ENCODE measurements at places on chromosomes 1 and 21. TPM values are rescaled to one million over a fixed set of nuclear protein-coding genes. Genes with fewer than 3 reads are reported as not detected.
A peak's percentile ranks its signal among the peaks of the same experiment; 100 is the strongest.

DNA sequence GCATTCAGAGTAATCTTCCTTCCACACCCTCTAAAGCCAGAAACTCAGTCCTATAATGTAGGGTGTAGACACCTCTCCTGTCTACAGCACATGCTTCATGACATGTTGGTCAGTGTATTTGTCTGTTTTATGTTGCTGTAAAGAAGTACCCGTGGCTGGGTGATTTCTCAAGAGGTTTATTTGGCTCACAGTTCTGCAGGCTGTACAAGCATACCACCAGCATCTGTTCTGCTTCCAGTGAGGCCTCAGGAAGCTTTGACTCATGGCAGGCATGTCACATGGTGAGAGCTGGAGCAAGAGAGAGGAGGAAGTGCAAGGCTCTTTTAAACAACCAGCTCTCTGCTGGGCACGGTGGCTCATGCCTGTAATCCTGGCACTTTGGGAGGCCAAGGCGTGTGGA lies 12.1 kb downstream of the PLOD1 start:
- no peak for DNase-seq
- H3K27me3 ChIP-seq, result no peaks in the 10 kb centered on the region
- peaks cover 15% of the 10 kb centered on the region for H3K36me3 ChIP-seq
- no peak overlapping the region for H3K4me3 ChIP-seq
- no peak overlapping the region for H3K27ac ChIP-seq

DNA sequence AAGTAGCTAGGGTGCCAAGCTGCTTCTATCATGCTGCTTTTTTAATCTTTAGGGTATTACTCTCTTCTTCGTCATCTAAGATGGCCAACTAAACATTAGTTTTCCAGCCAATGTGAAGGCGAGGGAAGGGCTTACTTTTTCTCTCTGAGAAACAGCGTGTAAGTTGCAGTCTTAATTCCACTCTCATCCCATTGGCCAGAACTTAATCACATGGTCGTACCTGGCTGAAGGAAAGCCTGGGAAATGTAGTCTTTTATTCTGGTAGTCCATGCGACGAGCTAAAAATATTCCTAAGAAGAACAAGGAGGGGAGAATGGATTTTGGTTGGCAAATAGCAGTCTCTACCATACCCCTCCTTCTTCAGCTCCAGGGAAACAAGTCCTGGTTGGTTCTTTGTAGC lies 21.5 kb downstream of the DNAJC6 start:
- no peak overlapping the region for H3K4me3 ChIP-seq
- no peaks in the 10 kb centered on the region for H3K27me3 ChIP-seq
- no peak for DNase-seq
- no peaks in the 10 kb centered on the region for H3K36me3 ChIP-seq

DNA sequence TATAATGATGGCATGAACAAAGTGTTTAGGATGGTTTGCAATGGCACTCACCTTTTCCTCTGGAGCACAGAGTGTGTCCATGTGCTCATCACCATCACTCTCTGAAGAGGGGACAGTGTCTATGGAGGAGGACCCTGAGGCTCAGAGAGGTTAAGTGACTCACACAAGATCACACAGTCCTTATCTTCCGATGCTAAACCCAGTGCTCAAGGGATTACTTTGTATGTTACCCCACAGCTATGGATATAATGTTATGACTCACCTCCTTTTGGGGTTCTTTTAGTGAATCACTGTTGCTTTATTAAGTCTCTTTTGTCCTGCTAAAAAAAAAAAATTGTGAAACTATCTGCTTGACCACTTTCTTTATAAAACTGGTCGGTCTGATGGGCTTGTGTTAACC lies 67.6 kb downstream of the TENT5C start:
- no peak overlapping the region for H3K4me3 ChIP-seq
- no peak for DNase-seq
- peak overlapping the region; percentile 90 for H3K27ac ChIP-seq
- H3K27me3 ChIP-seq, result no peaks in the 10 kb centered on the region

DNA sequence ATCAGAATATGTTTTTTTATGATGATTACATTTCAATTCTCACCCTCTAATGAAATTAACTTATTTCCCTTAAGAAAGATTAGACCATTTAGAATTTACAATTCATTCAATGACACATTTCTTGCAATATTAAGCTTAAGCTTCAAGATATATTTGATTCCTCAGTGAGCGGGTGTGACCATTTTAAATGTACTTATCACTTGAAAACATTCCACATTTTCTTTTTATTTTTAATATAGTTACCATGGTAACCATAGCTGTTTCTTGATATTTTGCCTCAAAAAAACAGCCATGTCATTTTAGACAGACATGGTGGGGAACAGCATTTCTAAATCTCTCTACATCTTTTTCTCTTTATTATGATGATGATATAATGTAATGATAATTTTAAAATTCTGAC lies 1029.0 kb upstream of the B3GALT2 start:
- no peak for DNase-seq
- H3K4me1 ChIP-seq, result no peaks in the 10 kb centered on the region
- H3K36me3 ChIP-seq, result no peaks in the 10 kb centered on the region
- H3K27ac ChIP-seq, result no peak overlapping the region
- H3K27me3 ChIP-seq, result no peaks in the 10 kb centered on the region

- no peaks in the 10 kb centered on the region for H3K27me3 ChIP-seq
- no peak overlapping the region for H3K27ac ChIP-seq
- no peak overlapping the region for H3K4me3 ChIP-seq
- no peaks in the 10 kb centered on the region for H3K4me1 ChIP-seq
- no peak for DNase-seq
These were observed 95.5 kb downstream of the NGF start for GRCh38 chr1:115242543-115242942.

DNA sequence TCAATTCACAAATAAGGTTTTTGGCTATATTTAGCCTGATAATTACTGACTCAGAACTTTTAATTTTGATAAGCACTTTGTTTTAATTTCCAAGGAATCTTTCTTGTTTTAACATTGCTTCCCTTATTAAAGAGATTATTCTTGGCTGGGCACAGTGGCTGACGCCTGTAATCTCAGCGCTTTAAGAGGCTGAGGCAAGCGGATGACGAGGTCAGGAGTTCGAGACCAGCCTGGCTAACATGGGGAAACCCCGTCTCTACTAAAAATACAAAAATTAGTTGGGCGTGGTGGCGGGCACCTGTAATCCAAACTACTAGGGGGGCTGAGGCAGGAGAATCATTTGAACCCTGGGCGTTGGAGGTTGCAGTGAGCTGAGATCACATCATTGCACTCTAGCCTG lies 13.8 kb downstream of the ALG14 start:
- no peak overlapping the region for H3K4me3 ChIP-seq
- no peaks in the 10 kb centered on the region for H3K36me3 ChIP-seq
- no peaks in the 10 kb centered on the region for H3K27me3 ChIP-seq
- no peak overlapping the region for H3K27ac ChIP-seq
- no peaks in the 10 kb centered on the region for H3K4me1 ChIP-seq
- no peak for DNase-seq

DNA sequence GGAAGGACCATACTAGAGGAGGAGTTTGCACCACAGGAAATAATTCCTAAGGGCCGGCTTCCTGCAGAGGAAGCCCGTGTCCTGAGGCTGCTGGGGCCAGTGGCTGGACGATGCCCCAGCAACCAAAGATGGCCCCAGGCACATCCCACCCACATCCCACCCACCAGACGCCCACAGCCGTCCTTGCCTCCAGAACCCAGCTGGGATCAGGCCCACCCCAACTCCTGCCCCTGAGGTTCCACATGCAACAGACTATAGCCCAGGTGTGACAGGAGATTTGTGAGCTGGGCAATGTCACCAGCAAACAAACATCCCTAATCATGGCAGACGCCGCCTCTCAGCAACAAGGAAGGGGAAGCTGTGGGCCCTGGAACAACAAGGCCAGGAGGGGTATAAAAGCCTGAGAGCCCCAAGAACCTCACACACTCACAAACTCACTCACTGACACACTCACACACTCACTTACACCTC lies at the start of gene KRTAP10-9:
TSS of gene KRTAP10-9 (plus strand) at position 421 of the 471 bp plus-strand sequence. CDS start 79 bp downstream, outside the sequence.
- H3K4me1 ChIP-seq, result no peaks in the 10 kb centered on the region
- H3K36me3 ChIP-seq, result no peaks in the 10 kb centered on the region
- H3K27me3 ChIP-seq, result no peaks in the 10 kb centered on the region
- no peak within 1 kb of the TSS for H3K4me3 ChIP-seq
- DNase-seq, result peak; percentile 40
- H3K27ac ChIP-seq, result no peak within 1 kb of the TSS

GRCh38 chr1:175566247-175566646 lies 177.1 kb downstream of the TNR start:
- H3K27ac ChIP-seq, result no peak overlapping the region
- DNase-seq, result no peak
- no peaks in the 10 kb centered on the region for H3K27me3 ChIP-seq
- no peaks in the 10 kb centered on the region for H3K4me1 ChIP-seq

- no peaks in the 10 kb centered on the region for H3K27me3 ChIP-seq
- no peak overlapping the region for H3K27ac ChIP-seq
- no peak for DNase-seq
- no peaks in the 10 kb centered on the region for H3K36me3 ChIP-seq
- H3K4me1 ChIP-seq, result no peaks in the 10 kb centered on the region
- no peak overlapping the region for H3K4me3 ChIP-seq
These were observed 222.8 kb downstream of the FOXD2 start for GRCh38 chr1:47660622-47661021.

DNA sequence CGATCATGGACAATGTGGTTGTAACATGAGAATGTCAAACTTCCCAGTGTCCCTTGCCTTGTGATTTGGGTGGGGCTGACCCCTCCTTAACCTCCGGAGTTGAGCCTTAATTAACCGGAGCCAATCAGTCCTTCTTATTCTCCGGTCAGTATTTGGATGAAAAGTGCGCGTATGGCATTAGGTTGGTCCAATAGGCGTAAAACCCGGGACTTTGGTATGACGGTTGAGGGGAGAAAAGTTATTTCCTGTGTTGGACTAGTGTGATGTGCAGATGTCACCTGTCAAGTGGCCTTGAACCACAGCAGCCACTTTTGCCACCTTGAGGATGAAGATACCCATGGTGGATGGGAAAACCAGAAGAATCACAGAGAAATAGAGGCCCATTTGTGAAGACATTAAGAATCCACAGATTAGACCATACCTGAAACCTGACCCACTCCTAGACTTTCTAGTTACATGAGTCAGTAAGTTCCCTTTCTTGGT lies 5.1 kb downstream of the PAFAH2 start:
- H3K36me3 ChIP-seq, result no peaks in the 10 kb centered on the region
- no peak overlapping the region for H3K4me3 ChIP-seq
- peaks cover 24% of the 10 kb centered on the region for H3K4me1 ChIP-seq

GRCh38 chr1:209156991-209157390 lies 426.5 kb upstream of the CAMK1G start:
- no peak for DNase-seq
- H3K36me3 ChIP-seq, result no peaks in the 10 kb centered on the region
- H3K4me3 ChIP-seq, result no peak overlapping the region
- H3K4me1 ChIP-seq, result no peaks in the 10 kb centered on the region

GRCh38 chr1:171794085-171794484 lies 12.6 kb downstream of the METTL13 start:
- H3K36me3 ChIP-seq, result peaks cover 79% of the 10 kb centered on the region
- no peak overlapping the region for H3K27ac ChIP-seq
- no peak overlapping the region for H3K4me3 ChIP-seq
- no peaks in the 10 kb centered on the region for H3K27me3 ChIP-seq
- DNase-seq, result no peak

DNA sequence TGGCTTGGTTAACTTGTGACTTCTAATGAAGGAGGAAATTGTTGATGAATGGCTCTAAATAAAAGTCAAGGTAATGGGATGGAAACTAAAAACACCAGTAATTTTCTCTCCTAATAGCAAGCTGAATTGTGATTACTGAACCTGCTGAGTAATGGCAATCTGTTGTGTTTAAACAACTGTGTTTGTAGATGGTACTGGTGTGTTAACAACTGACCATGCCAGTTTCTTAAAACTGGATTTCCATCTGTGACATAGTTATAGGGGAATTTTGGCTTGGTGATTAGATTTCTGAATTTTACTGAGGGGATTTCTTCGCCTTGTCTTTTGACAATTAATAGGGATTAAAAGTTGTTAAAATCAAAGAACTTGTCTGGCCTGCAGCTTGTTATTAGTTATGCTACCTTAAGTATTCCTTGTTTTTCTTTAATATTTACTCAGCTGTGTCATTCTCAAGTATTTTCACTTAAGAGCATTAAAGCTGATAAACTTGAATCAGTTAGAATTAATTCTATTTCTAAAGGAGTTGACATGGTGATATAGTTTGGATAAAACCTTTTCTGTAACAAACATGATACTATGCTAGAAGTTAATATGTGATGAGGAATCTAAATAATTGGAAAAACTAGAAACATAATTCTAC lies 7.9 kb upstream of the ERO1B start:
- DNase-seq, result no peak
- no peak overlapping the region for H3K4me3 ChIP-seq
- H3K27me3 ChIP-seq, result no peaks in the 10 kb centered on the region
- H3K4me1 ChIP-seq, result no peaks in the 10 kb centered on the region
- H3K36me3 ChIP-seq, result no peaks in the 10 kb centered on the region

The EFNA4 gene
- total RNA-seq, result 2.2 TPM

The REN gene
- total RNA-seq, result 0.83 TPM

The HNRNPR gene
- 40.5 TPM for total RNA-seq

The SH2D1B gene
- total RNA-seq, result 0.16 TPM

The NGF gene
- 5.1 TPM for total RNA-seq
